ENCODE measurements at places on chromosomes 6 and 20.

- H3K4me3 ChIP-seq = no peak overlapping the region
- no peak for DNase-seq
- H3K27ac ChIP-seq = no peak overlapping the region
- H3K4me1 ChIP-seq = peaks cover 16% of the 10 kb centered on the region
- H3K27me3 ChIP-seq = no peaks in the 10 kb centered on the region
- H3K36me3 ChIP-seq = no peaks in the 10 kb centered on the region
Measured at GRCh38 chr20:8020314-8021079, 936 bp upstream of the TMX4 start.

DNA sequence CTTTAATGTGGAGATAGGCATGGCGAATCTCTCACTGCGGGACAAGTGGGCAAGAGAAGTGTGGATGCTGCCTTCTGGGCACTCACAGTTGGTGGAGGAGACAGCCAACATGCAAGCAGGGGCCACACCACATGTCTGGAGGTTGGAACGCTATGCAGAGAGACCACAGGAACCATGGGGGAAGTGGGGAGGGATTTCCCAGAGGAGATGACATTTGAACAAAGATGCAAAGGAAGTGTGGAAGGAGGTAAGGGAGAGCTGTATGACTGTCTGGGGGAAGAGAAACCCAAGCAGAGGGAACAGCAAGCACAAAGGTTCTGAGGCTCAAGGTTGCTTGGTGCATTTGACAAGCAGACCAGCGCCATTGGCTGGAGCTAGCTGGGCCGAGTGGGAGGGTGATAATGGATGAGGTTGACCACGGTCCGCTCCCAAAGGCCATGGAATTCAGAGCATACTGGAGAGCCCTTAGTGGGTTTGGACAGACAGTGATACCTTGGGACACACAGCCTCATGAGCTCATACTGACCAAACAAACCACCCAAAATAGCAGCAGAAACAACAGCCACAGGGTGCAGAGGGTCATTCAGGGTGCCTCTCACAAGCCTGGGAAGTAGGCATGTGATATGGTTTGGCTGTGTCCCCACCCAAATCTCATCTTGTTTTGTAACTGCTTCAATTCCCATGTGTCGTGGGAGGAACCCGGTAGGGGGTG is 7.6 kb upstream of the FAM110A start:
- no peak overlapping the region for H3K27ac ChIP-seq
- peaks cover 2% of the 10 kb centered on the region for H3K4me1 ChIP-seq
- no peak overlapping the region for H3K4me3 ChIP-seq
- H3K36me3 ChIP-seq = no peaks in the 10 kb centered on the region
- H3K27me3 ChIP-seq = no peaks in the 10 kb centered on the region

GRCh38 chr6:145530454-145530853 is 204.9 kb downstream of the EPM2A start:
- H3K4me3 ChIP-seq = no peak overlapping the region
- no peaks in the 10 kb centered on the region for H3K36me3 ChIP-seq
- no peak for DNase-seq
- peaks cover 3% of the 10 kb centered on the region for H3K27me3 ChIP-seq

DNA sequence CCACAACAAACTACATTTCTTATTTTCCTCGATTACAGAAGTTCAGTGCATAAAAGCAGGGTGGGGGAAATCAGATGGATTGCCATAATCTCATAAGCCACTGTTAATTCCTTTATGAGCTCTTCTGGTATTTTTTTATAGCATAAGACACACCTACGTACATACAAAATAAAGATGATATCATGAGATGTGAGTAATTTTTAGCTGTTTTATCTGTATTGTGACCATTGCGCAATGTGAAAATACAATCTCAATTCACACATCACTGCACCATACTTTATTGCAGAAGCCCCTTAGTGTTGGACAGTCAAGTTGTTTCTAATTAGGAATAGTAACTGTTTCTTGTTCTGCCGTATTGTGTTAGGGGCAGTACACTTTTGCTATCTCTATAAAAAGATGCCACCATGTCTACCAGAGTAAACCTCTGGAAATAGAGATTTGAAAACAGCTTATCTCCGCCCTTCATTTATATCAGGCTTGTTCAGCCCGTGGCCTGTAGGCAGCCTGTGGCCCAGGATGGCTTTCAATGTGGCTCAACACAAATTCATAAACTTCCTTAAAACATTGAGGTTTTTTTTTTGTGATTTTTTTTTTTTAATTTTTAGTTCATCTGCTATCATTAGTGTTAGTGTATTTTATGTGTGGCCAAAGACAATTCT is 90.4 kb downstream of the FARS2 start:
- no peak for DNase-seq
- H3K4me3 ChIP-seq = no peak overlapping the region
- peaks cover 32% of the 10 kb centered on the region for H3K36me3 ChIP-seq
- no peaks in the 10 kb centered on the region for H3K27me3 ChIP-seq

GRCh38 chr6:42220807-42221206 is 3.1 kb upstream of the MRPS10 start:
- H3K36me3 ChIP-seq = peaks cover 4% of the 10 kb centered on the region
- no peak for DNase-seq
- H3K27ac ChIP-seq = no peak overlapping the region
- H3K4me1 ChIP-seq = peaks cover 26% of the 10 kb centered on the region

- peaks cover 3% of the 10 kb centered on the region for H3K36me3 ChIP-seq
- no peak for DNase-seq
- H3K4me1 ChIP-seq = no peaks in the 10 kb centered on the region
Measured at GRCh38 chr6:18072841-18073240, 49.6 kb downstream of the NHLRC1 start.

- no peak overlapping the region for H3K27ac ChIP-seq
- no peaks in the 10 kb centered on the region for H3K36me3 ChIP-seq
- no peaks in the 10 kb centered on the region for H3K27me3 ChIP-seq
Measured at GRCh38 chr6:41578217-41579087, 32.3 kb downstream of the FOXP4 start.

DNA sequence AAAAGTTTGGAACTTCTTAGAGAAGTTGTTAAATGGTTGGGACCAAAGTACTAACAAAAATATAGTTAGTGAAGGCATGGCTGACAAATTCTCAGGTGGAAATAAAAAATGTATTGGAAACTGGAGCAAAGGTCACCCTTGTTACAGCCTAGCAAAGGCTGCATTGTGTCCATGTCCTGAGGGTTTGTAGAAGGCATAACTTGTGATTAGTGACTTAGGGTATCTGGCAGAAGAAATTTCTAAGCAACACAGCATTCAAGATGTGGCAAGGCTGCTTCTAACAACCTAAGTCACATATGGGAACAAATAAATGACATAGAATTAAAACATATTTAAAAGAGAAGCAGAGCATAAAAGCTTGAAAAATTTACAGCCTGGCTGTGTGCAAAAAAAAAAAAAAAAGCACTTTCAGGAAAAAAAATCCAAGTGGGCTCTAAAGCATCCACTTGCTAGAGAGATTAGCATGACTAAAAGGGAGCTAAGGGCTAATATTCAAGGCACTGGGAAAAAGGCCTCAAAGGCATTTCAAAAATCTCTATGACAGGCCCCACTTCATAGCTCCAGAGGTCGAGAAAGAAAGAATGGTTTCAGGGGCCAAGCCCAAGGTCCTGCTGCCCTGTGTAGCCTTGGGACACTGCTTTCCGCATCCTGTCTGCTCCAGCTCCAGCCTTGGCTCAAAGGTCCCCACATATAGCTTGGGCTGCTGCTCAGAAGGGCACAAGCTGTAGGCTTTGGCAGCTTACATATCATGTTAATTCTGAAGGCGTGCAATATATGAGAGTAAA is 453.2 kb upstream of the PTCHD4 start:
- H3K27ac ChIP-seq = no peak overlapping the region
- no peaks in the 10 kb centered on the region for H3K4me1 ChIP-seq
- no peak for DNase-seq
- H3K36me3 ChIP-seq = no peaks in the 10 kb centered on the region

GRCh38 chr6:54286141-54286540 is 22.1 kb upstream of the TINAG start:
- no peaks in the 10 kb centered on the region for H3K36me3 ChIP-seq
- H3K27me3 ChIP-seq = no peaks in the 10 kb centered on the region
- no peak overlapping the region for H3K27ac ChIP-seq
- H3K4me3 ChIP-seq = no peak overlapping the region

GRCh38 chr6:22030730-22031619 is 265.9 kb downstream of the PRL start:
- H3K4me3 ChIP-seq = no peak overlapping the region
- no peaks in the 10 kb centered on the region for H3K36me3 ChIP-seq
- no peak overlapping the region for H3K27ac ChIP-seq
- peaks cover 5% of the 10 kb centered on the region for H3K4me1 ChIP-seq
- peaks cover 4% of the 10 kb centered on the region for H3K27me3 ChIP-seq

DNA sequence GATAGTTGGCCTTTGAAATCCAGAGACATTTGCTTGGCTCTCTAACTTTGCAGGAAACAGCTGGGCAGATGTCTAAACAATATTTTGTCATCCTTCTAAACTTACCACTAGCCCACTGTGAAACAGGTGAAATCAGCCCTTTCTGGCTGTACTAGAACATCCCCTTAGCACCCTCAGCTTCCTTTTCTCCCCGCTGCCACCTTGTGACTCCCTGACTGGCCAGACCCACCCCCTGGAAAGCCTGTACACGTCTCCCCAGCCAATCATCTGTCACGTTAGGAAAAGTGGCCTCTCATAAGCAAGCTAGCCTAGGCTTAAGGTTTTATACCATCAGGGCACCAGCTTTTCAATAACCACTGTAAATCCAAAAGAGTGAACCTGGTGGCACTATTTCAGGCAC is 88.6 kb upstream of the E2F3 start:
- H3K4me1 ChIP-seq = no peaks in the 10 kb centered on the region
- no peak for DNase-seq
- H3K27me3 ChIP-seq = no peaks in the 10 kb centered on the region
- no peak overlapping the region for H3K4me3 ChIP-seq

DNA sequence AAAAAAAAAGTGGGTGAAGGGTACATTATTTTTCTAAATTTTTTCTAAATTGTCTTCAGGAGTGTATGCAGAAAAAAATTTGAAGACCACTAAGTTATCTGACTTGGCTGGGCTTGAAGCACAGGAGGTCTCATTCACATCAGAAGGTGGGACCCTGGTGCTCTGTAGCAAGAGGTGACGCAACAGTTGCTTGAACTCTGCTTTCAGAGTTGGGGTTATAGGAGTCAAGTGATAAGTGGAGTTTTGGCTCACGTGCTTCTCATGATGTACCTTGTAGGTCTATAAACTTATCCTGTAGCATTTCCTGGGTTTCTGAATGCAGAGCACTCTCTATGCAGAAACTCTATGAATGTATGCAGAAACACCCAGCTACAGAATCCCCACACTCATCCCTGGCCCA is 58.5 kb upstream of the FOXC1 start:
- H3K4me3 ChIP-seq = no peak overlapping the region
- H3K36me3 ChIP-seq = peaks cover 2% of the 10 kb centered on the region
- peaks cover 18% of the 10 kb centered on the region for H3K27me3 ChIP-seq
- no peak overlapping the region for H3K27ac ChIP-seq
- no peak for DNase-seq

DNA sequence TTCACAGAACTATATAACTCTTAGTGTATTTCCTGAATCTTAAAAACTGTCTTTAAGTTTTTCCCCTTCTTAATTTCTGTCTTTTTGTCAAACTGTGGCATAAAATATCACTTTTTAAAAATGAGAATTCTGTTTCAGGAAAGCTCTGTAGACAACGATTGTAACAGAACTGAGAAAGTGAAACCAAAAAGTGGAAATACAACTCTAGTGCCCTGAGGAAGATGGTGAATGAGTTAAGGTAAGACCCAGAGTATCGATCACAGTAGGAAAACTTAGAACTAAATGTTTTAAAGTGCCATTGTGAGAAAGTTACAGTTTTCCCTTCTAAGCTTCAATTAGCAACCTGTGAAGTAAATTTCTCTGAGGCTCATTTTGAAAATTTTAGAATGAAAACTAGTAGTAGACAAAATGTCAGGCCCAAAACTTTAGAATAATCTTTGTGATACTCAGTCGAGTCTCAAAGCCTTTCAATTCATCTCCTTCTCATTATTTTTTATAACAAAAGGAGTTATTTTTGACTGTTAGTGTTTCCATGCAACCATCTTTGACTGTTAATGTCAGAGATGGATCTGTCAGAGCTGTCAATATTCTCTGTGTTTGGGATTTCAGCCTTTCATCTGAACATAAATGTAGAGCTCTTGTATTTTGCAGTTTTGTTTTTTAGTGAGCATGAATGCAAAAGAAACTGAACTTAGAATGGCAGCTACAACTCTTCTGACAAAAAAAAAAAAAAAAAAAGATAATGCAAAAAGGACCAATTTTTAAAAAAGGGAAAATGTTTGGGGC is 19.0 kb upstream of the TRDN start:
- no peaks in the 10 kb centered on the region for H3K4me1 ChIP-seq
- no peak overlapping the region for H3K27ac ChIP-seq
- no peak for DNase-seq
- H3K4me3 ChIP-seq = no peak overlapping the region
- H3K27me3 ChIP-seq = no peaks in the 10 kb centered on the region

- DNase-seq = no peak
- no peaks in the 10 kb centered on the region for H3K36me3 ChIP-seq
- H3K4me1 ChIP-seq = no peaks in the 10 kb centered on the region
- no peaks in the 10 kb centered on the region for H3K27me3 ChIP-seq
- H3K27ac ChIP-seq = no peak overlapping the region
Measured at GRCh38 chr6:154474648-154475428, 35.6 kb downstream of the CNKSR3 start.

GRCh38 chr6:126665551-126665950 is 325.6 kb downstream of the CENPW start:
- H3K27me3 ChIP-seq = no peaks in the 10 kb centered on the region
- H3K27ac ChIP-seq = no peak overlapping the region
- no peak overlapping the region for H3K4me3 ChIP-seq

DNA sequence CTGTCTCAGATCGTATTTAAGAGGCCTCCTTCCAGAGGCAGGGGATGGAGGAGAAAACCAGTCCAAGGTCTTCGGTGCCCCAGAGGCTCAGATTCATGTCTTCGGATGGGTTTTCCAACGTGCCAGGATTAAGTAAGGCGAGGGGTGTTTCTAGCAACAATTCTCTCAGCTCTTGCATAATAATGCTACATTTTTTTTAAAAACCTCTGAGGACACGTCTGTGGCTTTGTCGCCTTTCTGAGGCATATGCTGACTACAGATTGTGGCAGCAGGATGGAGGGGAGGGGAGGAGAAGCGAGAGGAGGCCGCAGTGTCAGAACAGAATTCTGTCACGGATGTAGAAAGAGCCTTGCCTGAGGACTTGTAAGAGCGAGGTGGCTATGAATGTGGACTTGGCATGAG is 17.7 kb upstream of the CCDC167 start:
- H3K27ac ChIP-seq = peak overlapping the region; percentile 100
- peak overlapping the region; percentile 86 for H3K4me3 ChIP-seq
- DNase-seq = peak; percentile 71
- peaks cover 11% of the 10 kb centered on the region for H3K36me3 ChIP-seq
- peaks cover 81% of the 10 kb centered on the region for H3K4me1 ChIP-seq

GRCh38 chr6:17182961-17183360 is 81.1 kb downstream of the STMND1 start:
- H3K27ac ChIP-seq = no peak overlapping the region
- no peak for DNase-seq
- H3K4me3 ChIP-seq = no peak overlapping the region
- H3K27me3 ChIP-seq = peaks cover 21% of the 10 kb centered on the region

GRCh38 chr6:150072201-150072600 is 3.3 kb upstream of the ULBP3 start:
- H3K27me3 ChIP-seq = peaks cover 23% of the 10 kb centered on the region
- DNase-seq = peak; percentile 40
- no peaks in the 10 kb centered on the region for H3K36me3 ChIP-seq
- no peak overlapping the region for H3K27ac ChIP-seq
- H3K4me1 ChIP-seq = peaks cover 14% of the 10 kb centered on the region
